Kidney glomerular epithelial cell (primary cell): ENCODE measurements at places on chromosomes 16 and 17.

- DNase-seq = no peak
Observed at GRCh38 chr17:68106085-68106484, 70.5 kb downstream of the KPNA2 start.

DNA sequence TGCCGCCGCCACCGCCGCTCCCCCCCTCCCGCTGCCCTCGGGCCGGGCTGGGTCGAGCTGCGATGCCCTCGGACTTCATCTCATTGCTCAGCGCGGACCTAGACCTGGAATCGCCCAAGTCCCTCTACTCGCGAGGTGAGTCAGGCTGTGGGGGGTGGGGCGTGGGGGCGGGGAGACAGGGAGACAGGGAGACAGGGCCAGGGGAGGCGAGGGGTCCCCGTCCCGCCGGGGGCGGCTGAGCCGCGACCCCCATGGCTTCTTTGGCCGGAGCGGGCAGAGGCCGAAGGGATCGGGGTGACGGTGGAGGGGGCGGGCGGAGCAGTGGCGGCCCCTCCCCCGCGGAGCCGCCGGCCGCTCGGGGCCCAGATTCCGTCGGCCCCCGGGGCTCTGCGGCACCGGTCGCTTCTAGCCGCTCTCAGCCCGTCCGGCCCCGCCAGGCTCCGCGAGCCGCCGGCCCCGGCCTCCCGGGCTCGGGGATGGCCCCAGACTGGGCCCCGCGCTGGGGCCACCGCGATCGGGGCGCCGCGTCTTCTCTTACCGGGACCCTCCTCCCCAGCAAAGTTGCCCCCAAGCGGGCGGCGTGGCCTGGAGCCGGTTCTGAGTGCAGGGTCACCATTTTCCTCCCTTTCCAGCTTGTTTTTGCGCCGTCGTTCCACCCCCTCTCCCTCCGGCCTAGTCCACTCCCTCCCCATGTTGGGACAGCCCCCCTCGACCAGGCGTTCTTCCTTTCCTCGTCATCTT lies 644 bp downstream of the NFAT5 start:
- peak; percentile 46 for DNase-seq

- DNase-seq = no peak
Observed at GRCh38 chr16:1916640-1916990, 1.6 kb downstream of the HS3ST6 start.

GRCh38 chr17:74892013-74892841 lies 1.2 kb downstream of the FADS6 start:
- no peak for DNase-seq
